ENCODE measurements at places on chromosomes 4 and X.

GRCh38 chrX:9062641-9063040, 28.7 kb upstream of the FAM9B start:
- no peak for DNase-seq

- DNase-seq: no peak
Measured at GRCh38 chrX:42748067-42748850, 29.7 kb downstream of the PPP1R2C start.

- DNase-seq: no peak
Measured at GRCh38 chrX:3206314-3206713, 140.1 kb downstream of the MXRA5 start.

DNA sequence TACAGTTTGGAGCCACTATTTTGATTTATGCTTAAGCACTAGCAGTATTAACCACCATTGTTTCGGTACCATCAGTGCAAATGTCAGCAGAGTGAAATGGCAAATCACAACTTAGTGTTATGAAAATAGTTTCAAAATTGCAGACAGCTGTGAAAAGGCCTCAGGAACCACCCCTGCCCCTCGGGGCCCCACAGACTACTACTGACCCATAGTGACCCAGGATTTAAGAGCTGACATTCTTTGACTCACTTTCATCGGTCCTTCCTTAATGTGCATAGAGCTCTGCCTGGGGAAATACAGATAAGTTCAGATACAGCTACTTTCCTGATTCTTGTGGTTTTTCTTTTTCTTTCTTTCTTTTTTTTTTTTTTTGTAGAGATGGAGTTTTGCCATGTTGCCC, 3.3 kb upstream of the BBS7 start:
- DNase-seq: no peak

DNA sequence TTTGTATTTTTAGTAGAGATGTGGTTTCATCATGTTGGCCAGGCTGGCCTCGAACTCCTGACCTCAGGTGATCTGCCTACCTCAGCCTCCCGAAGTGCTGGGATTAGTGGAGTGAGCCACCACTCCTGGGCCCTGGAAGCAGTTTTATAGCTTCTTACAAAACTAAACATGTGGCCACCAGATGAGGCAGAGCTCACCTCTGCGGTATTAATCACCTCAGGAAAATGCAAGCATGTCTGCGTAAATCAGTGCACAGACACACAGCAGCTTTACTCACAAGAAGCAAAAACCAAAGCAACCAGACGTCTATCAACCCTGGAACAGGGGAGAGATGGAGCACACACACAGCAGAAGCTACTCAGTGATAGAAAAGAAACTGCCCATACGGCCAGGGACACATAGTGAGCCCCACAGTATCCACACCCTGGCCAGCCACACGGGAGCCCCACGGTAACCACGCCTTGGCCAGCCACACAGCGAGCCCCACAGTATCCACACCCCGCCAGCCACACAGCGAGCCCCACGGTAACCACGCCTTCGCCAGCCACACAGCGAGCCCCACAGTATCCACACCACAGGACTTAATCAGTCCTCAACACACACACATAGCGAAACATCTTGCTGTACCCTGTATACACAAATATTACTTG, 30.2 kb downstream of the PPP2R3B start:
- DNase-seq: no peak

- no peak for DNase-seq
Measured at GRCh38 chr4:3767570-3768288, 1.5 kb downstream of the ADRA2C start.

DNA sequence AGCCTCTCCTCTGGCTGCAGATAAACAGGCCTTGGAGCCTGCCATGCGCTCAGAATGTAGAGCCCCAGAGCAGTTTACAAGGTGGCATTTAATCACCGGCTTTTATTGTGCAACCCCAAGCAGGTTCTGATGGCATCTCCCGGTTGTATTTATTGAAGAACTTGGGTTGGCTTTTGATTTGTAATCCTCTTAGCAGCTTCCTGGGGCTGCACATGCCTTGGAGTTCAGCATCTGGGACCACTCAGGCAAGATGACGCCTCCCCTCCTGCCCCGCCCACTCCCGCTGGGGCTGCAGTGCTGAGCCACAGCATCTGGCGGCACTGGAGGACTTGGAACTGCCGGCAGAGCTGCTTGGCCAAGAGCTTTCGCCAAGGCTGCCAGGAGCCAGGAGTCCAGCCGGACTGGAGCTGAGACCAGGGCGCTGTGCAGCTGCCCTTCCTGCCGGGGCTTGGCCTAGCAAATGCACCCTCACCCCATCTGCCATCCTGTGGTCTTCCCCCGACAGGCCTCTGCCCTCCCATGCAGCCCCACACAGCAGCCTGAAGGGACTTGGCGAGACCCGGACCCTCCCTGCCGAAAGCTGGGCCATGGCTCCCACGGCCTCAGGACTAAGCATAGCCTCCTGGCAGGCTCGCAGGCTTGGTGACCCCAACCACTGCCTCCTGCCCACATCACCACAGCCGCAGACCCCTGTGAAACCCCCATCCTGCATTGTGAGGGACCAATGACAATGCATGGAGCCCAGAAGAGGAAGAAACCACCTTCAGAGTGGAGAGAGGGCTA, 5.4 kb downstream of the HTRA3 start:
- DNase-seq: no peak

DNA sequence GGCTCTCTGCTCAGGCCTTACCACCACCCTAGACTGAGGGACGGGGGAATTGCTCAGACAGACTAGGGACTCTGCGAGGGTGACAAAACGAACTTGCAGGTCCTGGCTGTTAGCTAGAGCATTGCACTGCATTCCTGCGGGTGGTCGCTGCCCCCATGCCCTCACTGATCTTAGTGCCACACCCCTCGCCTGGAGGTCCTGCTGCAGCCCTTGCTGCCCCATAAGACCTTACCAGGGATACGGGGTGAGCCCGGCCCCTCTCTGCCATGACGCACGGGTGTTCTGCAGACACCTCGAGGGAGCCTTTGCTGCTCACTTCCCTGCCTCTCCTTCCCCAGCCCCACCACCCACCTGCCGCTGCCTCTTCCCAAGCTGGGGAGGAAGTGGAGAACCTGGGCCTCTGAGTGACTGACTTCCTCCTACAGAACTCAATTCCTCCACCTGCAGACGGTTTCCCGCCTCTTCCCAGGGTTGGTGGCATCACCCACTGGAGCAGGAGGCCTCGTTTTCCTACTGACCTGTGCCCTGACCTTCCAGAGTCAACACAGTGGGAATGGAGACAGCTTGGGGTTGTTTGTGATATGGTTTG, 19.8 kb upstream of the TBC1D14 start:
- no peak for DNase-seq

DNA sequence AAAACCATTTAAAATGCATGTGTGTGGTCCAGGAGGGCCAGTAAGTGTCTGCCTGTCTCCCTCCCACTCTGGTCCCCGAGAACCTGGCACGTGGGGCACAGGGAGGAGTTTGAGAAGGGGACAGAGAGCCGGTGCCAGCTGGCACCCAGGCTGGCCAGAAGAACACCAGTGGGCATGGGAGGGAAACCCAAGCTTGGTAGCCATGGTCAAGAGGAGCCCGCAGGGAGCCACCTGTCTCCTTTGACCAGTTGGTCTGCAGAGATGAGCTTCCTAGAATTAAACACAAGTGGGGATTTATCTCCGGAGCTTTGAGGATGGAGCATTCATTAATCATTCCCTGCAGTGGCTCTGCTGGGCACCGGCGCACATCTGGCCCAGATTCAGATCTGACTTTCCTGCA, 41.6 kb downstream of the HMX1 start:
- DNase-seq: no peak
